ENCODE measurements at places on chromosomes 4 and X.

GRCh38 chr4:108589961-108590360 lies 30.4 kb upstream of the RPL34 start:
- no peak for DNase-seq

DNA sequence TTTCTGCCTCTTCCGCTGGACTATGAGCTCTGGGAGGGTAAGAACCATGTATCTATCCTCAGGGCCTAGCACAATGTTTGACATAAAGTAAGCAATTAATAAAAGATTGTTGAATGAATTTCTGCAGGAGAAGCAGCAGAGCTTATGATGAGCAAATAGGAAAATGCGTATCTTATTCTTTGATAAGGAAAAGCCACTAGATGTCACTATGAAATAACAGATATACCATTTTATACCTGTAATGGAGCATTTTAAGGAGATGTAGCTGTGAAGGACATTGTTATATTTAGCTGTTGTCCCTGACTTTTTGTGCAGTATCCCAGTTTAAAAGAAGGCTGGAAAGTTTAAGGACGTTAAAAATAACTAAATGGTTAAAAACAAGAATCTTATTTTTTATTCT lies 147.2 kb upstream of the MBNL3 start:
- DNase-seq, result no peak

DNA sequence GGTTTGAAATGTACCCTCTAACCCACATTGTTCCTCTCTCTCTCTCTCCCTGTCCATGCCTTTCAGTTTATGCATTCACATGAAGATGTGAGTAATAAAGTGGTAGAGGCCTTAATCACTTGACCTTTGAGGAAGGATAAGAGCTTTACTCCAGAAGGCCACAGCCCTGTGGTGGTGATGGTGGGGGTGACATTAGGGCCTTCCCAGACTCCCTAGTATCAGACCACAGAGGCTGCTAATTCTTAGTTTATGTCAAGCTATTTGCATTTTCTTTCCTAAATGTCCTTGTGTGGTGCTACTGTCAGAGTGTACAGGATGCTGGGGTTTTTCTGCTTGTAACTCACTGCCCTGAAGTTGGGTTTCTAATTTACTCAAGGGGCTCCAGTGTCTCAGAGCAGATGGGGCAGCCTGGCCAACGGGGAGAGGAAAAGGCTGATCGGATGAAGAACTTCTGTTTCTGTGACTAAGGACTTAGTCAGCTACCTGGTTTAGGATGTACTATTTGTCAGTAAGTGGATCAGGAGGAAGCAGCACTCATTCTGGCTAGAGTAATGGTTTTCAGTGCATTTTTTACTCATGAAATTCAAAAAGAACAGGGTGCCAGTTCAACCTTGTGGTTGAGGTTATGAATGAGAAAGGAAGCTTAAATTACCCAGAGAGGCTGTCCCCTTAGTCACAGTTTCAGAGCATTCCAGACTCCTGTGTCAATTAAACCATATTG lies 509.6 kb upstream of the DIPK2B start:
- no peak for DNase-seq

GRCh38 chr4:15469402-15470127 lies at the start of gene CC2D2A:
TSS of gene CC2D2A (plus strand) at chr4:15469882. CDS start at chr4:15475933, 6,051 bp downstream.
- no peak for DNase-seq

DNA sequence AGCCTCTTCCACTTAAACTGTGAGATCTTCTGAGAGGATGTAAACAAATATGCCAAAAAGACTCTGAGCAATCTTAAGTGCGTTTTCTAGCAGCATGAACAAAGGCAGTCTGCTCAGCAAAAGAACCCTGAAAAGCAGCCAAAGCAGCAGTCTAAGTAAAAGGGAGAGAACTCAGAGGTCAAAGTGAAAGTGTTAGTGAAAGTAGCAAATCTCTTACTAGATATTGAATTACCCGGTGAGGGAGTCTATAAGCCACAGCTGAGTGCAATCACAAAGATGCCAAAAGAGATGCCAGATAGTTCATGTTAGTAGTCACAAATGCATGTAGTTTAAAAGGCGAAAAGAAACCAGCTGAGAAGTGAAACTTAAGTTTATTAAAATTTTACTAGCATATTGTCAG lies 7.9 kb upstream of the GNRHR start:
- DNase-seq, result no peak

DNA sequence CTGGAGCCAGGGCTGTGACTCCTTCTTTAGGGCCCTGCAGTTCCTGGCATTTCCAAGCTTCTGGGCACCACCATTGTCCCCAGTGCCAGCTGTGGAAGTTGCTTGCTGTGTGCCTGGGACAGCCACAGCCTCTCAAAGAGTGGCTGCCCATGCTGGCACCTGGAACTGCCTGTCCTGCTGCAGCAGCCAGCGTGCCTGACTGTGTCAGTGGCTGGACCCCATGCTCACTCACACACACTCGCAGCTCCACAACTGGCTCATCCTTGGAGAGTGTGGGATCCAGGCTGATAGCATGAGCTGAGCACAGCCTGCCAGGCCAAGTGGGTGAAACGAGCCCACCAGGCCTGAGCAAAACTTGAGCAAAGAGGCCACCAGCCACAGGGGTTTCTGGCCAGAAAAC lies 1107.6 kb downstream of the C4orf33 start:
- no peak for DNase-seq

DNA sequence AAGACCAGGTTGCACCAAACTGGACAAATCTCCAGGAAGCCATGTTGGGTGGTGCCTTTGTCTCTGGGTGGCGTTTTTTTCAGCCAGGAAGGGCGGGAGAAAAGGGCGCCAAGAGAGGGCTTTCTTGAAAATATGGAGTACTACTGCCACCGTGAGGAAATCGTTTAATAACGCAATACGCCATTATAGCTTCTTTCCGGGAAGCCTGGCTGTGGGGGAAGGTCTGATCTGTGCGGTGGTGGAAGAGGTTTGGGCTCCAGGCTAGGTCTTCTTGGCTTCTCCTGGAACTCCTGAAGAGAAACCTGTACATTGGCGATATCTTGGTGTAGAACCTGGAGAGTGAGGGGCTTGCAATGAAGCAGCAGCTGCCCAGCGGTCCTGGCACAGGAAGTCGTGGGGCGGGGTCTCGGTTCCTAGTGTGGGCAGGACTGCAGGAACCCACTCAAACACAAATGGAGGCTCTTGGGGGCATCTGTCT lies 202.7 kb downstream of the OR13H1 start:
- no peak for DNase-seq

- DNase-seq, result no peak
Measured at GRCh38 chrX:149365061-149365460, 140.0 kb downstream of the IDS start.

GRCh38 chr4:79370026-79370425 lies 38.0 kb downstream of the GK2 start:
- DNase-seq, result no peak

GRCh38 chrX:43436517-43436916 lies 219.6 kb upstream of the MAOA start:
- DNase-seq, result peak; percentile 12

DNA sequence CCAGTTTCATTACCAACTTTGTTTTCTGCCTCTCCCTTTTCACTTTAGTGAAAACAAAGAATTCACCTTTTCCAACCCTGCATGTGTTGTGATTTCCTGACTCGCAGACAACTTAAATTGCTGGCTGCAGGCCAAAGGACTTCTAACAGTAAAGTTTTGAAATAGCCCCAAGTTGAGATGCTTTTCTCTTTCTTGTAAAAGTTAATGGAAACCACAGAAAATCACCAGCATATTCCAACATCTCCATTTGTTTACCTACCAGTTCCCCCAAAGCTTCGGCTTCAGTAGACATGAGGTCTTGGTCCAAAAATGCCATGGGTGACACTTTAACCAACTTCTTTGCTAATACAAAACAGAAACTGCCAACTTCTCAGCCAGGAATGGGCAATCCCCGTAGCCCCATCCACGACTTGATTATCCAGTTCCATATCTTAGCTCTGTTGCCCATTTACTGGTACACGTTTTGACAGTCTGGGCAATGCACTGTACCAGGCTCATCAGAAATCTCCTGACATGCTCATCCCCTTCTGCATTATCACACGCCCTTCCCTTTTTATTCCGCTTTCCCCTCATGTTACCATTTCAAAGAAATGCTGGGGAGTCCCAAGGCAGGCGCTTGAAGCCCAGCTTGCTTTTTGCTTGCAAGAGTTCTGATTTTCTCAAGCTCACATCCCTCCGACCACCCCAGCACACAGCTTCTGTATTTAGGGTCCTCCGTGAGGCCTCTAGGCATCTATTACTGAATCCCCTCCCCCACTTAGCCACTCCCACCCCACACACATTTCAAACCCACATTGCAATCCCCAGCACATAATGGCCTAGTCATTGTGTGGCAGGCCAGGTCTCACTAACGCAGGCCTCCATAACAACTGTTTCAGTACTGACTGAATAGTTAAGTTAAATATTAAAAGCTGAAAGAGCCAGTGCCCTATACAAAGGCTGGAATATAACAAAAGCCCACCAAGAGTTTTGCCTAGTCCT lies 137.9 kb upstream of the S100G start:
- no peak for DNase-seq
